ENCODE measurements at places on chromosomes 2 and 18.

DNA sequence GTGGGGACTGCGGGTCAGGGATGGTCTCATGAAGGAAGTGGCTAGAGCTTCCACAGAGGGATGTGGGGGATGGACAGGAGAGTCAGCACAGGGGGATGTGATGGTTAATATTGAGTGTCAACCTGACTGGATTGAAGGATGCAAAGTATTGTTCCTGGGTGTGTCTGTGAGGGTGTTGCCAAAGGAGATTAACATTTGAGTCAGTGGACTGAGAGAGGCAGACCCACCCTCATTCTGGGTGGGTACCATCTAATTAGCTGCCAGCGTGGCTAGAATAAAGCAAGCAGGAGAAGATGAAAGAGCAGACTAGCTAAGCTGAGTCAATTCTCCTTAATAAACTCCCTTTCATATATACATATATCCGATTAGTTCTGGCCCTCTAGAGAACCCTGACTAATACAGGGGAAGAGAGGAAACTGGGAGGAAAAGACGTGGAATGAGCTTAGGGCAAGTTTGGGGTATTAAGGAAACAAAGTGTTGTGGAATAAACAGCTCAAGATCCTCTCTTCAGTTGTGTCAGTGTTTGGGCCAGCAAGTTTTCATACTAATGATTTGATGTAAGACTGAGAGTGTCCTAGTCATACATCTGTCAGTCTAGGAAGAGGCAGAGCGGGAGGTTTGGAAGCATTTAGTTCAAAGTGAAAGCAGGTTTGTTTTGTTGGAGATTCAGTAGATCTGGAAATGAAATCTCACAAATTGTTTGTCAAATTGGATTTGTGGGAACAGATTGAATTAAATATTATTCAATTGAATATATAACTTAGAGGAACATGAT lies 135.2 kb upstream of the NT5C1B start:
- DNase-seq: no peak

DNA sequence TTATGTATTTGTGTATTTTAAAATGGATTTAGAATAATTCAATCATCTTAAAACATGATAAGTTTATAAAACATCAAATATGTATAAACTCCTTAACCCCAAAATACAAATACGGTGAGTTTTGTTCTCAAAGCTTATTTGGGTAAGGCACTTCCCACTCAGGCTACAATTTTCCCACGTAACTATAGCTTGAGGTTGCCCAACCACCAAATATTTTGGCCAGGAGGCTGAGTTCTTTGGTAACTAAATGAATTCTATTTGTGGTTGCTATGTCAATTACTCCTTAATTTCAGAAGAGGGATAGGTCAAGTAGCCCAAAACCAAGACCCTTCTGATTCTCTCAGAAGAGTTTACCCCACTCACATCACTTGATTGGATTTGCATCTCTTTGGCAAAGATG lies 70.4 kb downstream of the MYL12B start:
- no peak for DNase-seq

- no peak for DNase-seq
These were observed 917.6 kb upstream of the ACVR2A start for GRCh38 chr2:146927080-146927711.

DNA sequence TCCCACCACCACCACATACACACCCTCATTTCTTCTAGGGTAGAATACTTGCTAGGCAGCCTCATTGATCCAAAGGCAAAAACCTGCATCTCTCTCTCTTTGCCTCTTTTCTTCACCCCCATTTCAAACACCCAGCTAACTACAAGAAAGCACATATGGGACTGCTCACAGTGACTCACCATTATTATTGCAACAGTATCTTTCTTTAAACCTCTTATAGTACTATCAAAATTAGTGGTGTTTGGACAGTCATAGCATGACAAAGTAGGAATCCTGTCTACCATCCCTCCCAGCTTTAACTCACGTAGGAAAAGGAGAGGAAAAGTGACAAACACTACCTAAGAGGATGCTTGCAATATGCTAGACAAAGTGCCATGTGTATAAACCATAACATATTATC lies 422.5 kb upstream of the CRIM1 start:
- DNase-seq: no peak

- no peak for DNase-seq
These were observed 220.1 kb downstream of the OSR1 start for GRCh38 chr2:19138264-19138825.

DNA sequence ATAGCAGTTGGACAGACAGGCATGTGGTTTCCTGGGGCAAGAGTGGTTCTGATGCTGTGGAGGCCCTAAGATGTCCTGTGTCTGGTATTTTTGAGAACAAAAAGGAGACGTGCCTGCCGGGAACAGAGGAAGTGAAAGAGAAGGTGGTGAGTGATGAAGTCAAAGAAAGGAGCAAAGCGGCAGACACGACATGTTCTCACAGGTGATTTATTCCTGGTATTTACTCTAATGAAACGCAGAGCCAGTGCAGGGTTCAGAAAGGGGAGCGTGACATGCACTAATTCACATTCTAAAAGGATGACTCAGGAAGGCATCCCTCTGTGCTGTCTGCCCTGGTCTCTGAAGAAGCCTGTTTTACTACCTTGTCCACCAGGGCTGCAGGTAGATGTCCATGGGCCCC lies 211.0 kb downstream of the KCNE4 start:
- no peak for DNase-seq

DNA sequence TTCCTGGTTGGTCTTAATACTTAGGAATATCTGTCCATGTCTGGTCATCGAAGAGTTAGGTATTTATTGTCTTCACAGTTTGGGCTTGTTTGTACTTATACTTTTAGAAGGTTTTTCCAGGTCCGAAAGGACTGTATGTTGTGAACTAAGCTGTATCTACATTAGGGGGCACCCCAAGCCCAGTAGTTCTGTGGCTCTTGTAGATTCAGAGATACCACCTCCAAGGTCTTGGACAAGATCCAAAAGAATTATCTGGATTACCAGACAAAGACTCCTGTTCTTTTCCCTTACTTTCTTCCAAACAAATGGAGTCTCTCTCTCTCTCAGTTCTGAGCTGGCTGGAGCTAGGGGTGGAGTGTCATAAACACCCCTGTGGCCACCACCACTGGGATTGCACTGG lies 328.7 kb downstream of the ZNF804A start:
- DNase-seq: no peak

GRCh38 chr18:53991805-53992204 lies 232.7 kb downstream of the MBD2 start:
- DNase-seq: no peak

GRCh38 chr2:38074058-38074763 lies 1.7 kb downstream of the CYP1B1 start:
- DNase-seq: no peak

GRCh38 chr2:11379558-11379957 lies 35.1 kb upstream of the ROCK2 start:
- DNase-seq: no peak

GRCh38 chr2:66697366-66697765 lies 262.4 kb downstream of the MEIS1 start:
- no peak for DNase-seq

GRCh38 chr2:71173096-71173495 lies 42.7 kb downstream of the MPHOSPH10 start:
- no peak for DNase-seq

- no peak for DNase-seq
These were observed 2.2 kb downstream of the IL1F10 start for GRCh38 chr2:113069676-113070605.

- DNase-seq: no peak
These were observed 276.5 kb upstream of the ATP5MC3 start for GRCh38 chr2:175457895-175458448.

- no peak for DNase-seq
These were observed 88.3 kb downstream of the SLC8A1 start for GRCh38 chr2:40363631-40364030.

DNA sequence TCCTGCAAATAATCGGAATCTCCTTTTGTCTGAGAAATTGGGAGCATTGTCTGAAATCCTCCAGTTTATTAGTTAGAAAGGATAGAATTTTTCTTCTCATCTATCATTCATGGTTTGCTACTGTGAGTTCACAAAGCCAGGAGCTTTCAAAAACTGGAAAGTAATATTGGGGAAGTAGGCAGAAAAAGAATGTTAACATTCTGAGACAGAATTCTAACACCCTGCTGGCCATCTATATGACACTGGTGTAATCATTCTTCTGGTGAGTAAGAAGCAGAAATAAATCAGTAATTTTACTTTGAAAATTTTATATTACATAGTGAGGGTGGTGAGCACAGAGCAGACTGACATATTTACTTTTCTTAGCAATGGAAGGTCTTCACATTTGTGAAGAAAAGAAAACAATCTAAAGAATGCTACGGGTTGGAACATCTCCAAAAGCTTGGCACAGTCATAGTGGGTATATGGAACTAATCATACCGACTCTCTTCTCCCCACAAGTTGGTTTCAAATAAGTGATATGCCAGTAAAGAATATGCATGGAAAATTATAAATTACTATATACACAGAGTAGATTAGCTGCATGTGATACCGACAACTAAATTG lies 344.9 kb downstream of the LPIN1 start:
- no peak for DNase-seq

GRCh38 chr2:45833968-45834344 lies 182.5 kb downstream of the PRKCE start:
- DNase-seq: no peak

DNA sequence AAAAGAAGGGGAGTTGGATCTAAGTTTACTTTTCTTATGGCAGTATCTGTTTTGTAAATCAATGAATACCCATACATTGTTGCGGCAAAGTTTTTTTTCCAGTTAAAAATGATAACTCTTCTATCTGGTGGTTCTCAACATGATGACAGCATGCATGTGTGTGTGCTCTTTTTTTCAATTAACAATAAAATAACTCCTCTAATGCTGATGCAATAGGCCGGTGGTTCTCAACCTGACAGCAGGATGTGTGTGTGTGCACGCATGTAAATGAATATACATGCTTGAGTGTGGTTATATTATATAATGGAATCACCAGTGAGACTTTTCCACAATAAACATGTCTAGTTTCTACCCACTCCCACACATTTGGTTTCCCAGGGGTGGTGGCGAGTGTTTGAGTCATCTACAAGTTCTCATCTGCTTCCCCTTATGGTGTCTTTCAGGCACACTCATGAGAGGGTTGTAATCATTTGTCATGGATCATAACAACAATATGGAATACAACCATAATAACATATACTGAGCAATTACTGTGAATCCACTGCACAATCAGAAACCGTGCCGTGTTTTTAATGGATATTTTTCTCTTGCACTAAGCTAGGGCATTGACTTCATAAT lies 31.2 kb downstream of the PARD3B start:
- DNase-seq: no peak

GRCh38 chr2:166468124-166469024 lies 25.7 kb downstream of the SCN7A start:
- DNase-seq: no peak

DNA sequence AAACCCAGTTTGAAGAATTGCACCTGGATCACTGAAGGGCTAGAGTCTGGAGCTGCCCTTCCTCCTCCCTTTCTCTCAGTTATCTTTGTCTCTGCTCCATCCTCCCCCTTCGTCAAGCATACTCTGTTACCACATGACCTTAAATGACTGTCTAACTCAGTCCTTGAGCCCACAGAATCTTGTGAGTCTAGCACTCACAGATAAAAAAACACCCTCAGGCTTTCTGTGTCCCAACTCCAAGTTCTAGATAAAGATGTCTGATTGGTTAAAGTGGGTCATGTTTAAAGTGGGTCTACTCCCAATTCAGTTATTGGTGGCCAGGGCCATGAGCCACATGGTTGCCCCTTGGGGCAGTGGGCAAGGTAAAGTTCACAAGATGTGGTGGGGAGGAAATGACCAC lies 53.5 kb upstream of the CYP1B1 start:
- DNase-seq: no peak

DNA sequence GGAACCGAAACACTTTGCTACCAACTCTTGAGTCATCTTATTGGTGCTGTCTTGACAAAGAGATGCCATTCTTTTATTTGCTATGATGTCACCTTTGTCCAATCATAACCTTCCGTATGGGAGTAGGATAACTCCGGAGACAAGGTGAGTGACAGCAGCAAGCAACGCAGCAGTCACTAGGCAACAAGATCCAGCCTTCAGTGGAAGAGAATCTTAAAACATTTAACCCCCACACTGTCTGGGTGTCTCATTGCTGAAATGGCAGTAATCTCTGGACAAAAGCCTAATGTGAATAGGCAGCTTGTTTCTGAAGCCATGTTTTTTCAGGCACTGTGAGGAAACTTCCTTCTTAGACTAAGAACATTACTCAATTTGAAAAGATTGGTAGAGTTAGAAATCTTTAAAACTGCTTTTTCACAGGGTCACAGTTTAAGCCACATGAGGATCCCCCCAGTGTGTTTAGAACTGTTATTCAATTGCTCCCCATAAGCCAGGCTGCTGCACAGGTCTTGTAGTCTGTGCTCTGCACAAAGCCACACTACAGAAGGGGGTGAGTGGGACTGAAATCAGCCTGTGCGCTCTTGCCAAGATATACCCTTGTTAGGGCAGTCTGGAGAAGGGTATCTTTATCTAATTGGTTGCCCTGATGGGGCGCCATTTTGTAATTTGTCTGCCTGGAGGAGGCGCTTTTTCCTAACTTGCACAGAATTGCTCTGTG lies 131.5 kb upstream of the STON1 start:
- no peak for DNase-seq

DNA sequence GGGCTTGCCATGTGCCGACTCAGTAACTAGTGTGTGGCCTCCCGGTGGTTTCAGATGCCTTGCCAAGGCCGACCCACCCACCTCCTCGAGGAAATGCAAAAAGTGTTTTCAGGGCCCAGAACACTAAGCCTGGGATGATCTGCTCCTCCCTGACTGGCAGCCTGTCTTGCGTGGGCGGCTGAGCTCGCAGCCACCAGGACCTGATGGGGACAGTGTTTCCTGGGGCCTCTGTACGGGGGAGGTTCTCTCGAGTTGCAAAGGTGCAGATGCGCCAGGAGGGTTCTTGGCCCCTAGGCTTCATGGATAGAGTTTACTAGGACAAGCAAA lies 85.2 kb downstream of the GLI2 start:
- no peak for DNase-seq

DNA sequence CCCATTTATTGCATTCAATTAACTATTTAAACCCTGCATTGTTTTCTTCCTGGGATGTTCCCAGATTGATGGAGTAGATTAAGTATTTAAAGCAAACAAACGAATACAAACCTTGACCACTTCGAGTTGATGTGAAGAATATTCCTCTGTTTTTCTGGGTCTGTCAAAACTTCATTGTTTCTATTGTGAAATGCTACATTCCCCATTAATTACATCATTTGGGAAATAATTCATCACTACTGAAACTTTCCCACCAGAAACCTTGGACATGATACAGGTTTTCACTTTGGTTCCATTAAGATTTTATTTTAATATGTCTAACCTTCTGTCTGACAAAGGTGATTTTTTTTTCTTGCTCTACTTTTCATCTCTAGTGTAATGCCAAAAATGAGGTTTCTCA lies 365.1 kb upstream of the ETAA1 start:
- DNase-seq: no peak

DNA sequence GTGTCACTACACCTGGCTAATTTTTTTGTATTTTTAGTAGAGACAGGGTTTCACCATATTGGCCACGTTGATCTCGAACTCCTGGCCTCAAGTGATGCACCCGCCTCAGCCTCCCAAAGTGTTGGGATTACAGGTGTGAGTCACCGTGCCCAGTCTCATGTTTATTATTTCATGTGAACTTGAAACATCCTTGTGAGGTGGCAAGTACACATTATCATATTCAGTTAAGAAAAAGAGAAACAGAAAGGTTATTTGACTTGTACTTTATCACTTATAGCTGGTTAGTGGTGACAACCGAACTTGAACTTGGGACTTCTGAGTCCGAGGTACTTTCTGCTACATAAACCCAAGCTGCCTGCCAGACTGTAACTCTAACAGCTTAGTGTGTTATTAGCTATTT lies 24.4 kb downstream of the ABHD3 start:
- DNase-seq: no peak

GRCh38 chr2:9191041-9191481 lies 15.6 kb upstream of the ASAP2 start:
- no peak for DNase-seq

Data from stimulated activated CD8-positive, alpha-beta memory T cell treated with anti-CD3 and anti-CD28 coated beads, Interleukin-2, amount 100 ng/mL, for 1 hour (primary cell).